ENCODE measurements at places on chromosomes 7 and 10.

DNA sequence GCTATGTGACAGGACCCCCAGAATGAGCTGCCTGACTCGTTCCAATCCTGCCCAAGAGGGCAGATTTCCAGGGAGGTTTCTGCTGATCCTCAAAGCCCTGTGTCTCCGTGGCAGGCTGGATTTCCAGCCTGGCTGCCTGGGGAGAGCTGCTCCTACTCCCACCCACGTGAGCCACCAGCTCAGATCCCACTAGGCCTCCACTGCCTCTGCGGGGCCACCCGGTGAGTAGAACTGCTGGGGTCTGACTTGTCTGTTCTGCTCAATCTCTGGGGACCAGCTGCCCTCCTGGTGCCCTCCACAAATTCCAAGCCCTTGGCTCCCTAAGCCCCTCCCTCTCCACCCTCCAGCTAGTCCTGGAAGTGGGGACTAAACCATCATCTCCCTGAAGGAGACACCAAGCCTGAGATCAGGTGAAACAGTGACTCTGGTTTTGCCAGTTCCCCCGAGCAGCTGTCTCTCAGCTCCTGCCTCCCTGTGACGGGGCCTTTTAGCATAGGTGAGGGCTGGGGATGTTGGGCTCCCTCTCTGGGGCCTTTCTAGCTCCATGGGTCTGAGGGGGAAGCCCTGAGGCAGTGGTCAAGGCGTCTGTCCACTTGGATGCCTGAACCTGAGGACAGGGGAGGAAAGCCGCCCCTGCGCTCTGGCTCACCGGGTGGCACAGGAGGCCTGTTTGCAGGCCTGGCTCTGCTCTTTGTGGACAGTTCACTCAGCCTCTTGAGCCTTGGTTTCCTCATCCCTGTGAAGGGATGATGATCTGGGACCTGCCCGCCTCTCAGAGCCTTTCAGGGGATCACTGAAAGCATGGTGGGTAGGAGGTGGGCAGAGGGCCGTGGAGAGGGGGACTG is 5.6 kb downstream of the FAM241B start:
- DNase-seq: no peak

GRCh38 chr10:112177247-112177646 is 6.3 kb downstream of the GPAM start:
- DNase-seq: no peak

- DNase-seq: no peak
Observed at GRCh38 chr10:113179265-113179664, 229.2 kb downstream of the TCF7L2 start.

DNA sequence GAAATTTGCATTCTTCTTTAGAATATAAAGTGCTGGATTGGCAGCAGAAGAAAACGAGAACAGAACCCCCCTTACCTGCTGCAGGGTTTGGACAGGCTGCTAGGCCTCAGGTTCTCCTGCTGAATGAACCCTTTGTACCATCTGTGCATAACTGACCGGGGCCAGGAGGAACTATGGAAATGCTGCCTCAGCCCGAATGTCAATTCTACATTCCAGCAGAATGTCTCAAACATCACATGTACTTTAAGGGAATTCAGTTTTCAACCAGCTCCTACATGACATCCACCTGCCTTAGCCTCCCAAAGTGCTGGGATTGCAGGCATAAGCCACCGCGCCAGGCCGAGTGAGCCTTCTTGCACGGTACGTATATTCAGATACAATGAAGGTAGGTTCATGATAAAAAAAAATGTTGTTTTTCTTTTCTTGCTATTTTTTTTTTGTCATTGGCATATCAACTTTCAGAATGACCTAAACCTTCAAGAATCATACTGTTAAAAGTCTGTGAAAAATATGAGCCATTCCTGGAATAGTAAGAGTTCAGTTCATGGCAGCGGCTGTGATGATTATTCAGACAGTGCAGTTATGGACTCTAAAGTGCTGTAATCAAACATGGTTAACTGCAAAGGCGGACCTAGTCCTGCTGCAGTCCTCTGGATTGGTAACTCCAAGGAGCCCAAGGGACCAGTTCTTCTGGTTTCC is 84.4 kb upstream of the TNS3 start:
- no peak for DNase-seq

GRCh38 chr7:111878785-111879184 is 316.5 kb upstream of the IMMP2L start:
- DNase-seq: no peak

- no peak for DNase-seq
Observed at GRCh38 chr7:21370283-21370982, 57.5 kb upstream of the SP4 start.

- DNase-seq: no peak
Observed at GRCh38 chr7:646487-646886, 80.0 kb upstream of the DNAAF5 start.

- DNase-seq: no peak
Observed at GRCh38 chr10:99700649-99701048, 31.3 kb downstream of the COX15 start.

DNA sequence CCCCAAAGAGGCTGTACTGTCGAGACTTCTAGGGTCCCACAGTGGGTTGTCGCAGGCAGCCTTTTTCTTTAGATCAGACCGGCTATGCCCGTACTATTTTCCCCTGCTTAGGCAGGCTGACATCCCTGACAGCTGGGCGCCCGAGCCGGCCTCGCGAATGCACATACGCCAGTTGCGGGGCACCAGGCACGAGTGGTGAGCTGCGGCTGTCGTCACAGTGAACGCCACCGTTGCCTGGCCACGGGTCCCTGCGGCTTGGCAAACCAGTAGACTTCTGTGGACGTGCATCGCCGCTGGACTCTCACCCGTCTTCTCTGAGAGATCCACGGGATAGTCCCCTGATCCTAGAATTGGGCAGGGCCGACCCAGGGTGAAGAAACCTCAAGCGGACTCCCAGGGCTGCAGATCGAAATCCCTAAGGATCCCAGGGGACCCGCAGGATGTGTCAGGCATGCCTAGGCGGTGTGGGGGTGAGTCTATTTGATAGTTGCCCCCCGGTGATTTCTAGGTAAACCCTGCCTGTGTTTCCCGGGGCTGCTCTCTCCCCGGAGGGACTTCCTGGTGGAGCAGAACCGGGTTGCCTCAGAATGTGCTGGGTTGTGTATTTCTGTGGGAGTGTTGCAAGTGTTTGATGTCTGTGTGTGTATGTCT is 33.0 kb upstream of the ZNF273 start:
- no peak for DNase-seq

- no peak for DNase-seq
Observed at GRCh38 chr7:135884495-135885232, 92.5 kb downstream of the MTPN start.

GRCh38 chr7:158588085-158588877 is 658 bp upstream of the PTPRN2 start:
- no peak for DNase-seq

DNA sequence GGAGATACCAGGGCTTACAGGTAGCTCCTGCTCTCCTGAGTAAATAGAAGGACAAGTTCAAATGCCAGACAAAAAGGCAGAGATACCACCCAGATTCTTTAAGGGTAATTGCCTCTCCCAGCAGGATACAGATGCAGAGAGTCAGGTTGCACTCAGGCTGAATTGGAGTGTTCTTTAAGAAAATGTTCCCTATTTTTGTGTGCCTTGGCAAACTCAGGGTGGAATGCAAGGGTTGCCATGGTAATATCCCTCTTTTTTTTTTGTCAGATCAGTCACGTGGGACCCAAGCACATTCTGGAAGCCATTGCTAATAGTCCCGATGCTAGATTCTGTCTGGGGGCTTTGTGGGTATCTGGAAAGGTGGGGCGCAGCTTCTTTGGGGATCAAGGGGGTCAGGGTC is 628.0 kb downstream of the CALN1 start:
- DNase-seq: no peak

GRCh38 chr7:158843771-158844170 is 12.6 kb upstream of the DYNC2I1 start:
- no peak for DNase-seq
